ENCODE measurements at places on chromosomes 1 and 21.

DNA sequence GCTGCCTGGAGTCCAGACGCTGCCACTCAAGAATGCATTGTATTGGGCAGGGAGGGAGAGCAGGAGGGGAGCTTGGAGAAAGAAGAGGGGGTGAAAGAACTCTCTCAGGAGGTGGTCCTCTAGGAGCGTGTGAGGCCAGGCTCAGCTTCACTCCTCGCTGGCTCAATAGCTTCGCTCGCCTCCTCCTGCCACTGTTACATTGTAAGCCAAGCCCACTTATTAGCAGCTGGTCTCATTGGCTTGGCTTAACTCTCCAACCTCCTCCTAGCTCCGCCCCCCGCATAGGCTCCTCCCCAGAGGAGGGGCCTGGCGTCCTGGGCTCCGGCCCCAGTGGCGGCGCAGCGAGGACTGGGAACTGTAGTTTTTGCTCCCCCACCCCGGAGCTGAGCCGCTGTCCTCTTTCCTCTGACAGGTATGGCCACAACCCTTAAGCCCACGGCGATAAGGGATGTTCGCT lies at the start of gene KCNN3:
Gene KCNN3, minus strand, starts transcription at position 167 of the 457 bp plus-strand sequence. CDS start 317 bp downstream, outside the sequence.
- peak; percentile 97 for DNase-seq

DNA sequence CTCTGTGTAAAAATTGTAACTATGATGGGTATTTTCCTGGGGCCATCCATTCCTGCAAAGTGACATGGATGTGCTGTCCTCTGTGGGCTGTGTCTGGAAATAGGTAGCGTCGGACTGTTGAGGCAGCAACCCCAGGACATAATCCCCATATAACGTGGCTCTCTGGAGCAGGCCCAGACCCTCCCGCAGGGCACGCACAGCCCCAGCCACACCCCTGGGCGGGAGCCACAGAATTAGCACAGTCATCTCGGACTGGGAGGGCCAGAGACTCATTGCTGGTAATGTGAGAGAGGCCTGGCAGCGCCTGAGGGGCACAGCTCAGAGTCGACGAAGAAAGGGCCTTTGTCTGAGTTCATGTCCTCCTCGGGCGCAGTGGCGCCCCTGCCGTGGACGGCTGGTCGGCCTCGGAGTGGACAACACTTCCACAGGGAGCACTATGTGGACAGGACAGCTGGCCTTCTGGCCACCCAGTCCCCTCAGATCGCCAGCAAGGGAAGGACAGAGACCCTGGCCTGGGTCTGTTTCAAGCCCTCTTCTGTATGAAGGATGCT lies 20.1 kb downstream of the SIM2 start:
- no peak for DNase-seq

GRCh38 chr1:17004466-17005364 lies 7.0 kb downstream of the ATP13A2 start:
- no peak for DNase-seq

DNA sequence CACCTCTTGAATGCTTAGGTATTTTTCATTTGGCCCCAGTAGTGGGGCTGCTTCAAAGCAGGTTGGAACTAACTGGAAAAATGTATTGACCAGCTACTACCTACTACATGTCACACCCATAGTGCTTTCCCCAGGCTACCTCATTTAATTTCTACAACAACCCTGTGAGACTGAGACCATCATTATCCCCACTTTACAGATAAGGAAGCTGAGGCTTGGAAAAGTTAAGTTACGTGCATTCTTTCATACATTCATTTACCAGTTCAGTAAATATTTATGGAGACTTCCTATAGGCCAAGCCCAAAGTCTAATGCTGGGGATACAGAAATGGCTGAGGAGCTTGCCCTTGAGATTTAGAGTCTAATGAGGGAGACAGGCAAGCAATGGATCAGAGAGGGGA lies 14.5 kb upstream of the PADI3 start:
- no peak for DNase-seq

DNA sequence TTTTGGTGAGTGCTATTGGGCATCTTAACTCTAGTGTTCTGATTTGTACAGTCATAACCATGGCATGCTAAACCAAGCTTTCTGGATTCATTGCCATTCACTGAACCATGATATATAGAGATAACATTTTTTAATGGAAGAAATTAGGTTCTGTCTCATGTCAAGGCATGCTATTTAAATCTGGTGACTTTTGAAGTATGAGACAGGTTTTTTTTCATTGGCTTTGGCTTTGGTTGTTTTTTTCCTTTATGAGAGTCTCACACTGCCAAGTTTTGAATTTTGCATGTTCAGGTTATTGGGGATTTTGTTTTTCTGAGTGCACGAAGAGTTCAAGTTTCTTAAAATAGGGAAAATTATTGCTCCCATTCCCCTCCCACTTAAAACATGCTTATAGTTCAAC lies 141.3 kb upstream of the ADAMTS5 start:
- DNase-seq: no peak

DNA sequence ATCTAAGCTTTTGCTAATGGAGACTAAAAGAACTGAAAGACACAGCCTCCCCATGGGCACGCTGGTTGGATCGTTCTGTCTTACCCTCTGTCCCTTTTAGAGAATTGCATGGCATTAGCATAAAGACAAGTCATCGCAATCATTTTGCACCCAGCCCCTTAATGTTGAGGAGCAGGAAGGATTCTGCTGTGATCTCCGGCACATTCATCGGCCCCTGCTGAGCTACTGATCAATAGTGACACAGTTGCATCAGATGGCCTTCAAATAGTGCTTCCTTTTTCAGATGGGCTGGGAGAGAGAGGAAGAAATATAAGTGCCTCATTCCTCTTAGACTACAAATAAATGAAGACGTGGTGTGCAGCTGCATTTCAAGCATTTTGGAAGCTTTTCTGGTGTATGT lies 75.4 kb downstream of the NOS1AP start:
- DNase-seq: no peak

DNA sequence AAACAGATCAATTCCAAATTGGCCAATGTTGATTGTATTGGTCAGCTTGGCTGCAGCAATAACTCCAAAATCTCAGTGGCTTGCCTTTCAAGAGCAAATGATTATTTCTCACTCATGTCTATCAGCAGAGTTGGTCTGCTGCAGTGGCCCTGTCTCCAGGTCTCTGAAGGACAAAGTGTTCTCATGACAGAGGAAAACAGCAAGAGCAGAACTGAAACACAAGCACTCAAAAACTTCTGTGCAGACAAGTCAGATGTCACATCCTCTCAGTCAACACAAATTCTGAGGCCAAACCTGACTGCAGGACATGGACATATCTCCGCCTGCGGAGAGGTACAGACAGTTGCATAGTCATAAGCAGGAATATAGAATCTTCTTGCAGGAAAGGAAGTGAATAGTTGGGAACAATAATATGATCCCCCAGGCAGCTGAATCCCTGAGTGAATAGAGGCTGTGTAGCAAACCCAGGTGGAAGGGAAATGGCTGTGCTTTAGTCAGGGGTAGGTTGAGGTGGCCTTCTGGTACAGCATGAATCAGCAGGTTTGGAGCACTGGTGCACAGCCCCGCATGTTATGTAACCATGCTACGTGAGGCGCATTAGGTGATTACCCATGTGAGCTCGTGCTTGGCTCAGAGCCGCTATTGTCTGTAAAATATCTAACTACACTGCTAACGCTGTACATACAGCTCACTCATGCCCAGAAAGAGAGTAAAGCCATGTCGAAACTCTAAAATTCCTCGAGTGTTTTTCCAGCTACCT lies 17.1 kb upstream of the UBE2U start:
- DNase-seq: no peak

GRCh38 chr1:55012661-55013060 lies 13.9 kb downstream of the BSND start:
- DNase-seq: no peak

GRCh38 chr1:19676438-19676922 lies 11.8 kb downstream of the HTR6 start:
- DNase-seq: peak; percentile 30

- DNase-seq: no peak
These were observed 21.9 kb downstream of the DUSP10 start for GRCh38 chr1:221719987-221720386.

DNA sequence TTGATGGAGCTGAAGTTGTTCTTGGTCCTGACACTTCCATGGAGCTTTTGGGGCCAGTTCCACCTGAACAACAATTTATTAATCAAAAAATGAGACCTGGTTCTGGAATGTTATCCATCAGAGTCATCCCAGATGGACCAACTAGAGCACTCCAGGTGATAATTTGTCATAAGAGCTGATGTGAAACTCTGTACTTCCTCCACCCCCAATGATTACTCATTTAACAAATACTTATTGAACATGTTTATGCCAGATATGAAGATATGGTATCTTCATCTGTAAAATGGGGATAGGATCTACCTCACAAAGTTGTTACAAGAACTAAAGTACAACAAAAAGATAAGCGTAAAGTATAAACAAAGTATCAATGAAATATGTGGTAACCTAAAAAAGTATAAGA lies 153.2 kb downstream of the VPS13D start:
- DNase-seq: no peak

DNA sequence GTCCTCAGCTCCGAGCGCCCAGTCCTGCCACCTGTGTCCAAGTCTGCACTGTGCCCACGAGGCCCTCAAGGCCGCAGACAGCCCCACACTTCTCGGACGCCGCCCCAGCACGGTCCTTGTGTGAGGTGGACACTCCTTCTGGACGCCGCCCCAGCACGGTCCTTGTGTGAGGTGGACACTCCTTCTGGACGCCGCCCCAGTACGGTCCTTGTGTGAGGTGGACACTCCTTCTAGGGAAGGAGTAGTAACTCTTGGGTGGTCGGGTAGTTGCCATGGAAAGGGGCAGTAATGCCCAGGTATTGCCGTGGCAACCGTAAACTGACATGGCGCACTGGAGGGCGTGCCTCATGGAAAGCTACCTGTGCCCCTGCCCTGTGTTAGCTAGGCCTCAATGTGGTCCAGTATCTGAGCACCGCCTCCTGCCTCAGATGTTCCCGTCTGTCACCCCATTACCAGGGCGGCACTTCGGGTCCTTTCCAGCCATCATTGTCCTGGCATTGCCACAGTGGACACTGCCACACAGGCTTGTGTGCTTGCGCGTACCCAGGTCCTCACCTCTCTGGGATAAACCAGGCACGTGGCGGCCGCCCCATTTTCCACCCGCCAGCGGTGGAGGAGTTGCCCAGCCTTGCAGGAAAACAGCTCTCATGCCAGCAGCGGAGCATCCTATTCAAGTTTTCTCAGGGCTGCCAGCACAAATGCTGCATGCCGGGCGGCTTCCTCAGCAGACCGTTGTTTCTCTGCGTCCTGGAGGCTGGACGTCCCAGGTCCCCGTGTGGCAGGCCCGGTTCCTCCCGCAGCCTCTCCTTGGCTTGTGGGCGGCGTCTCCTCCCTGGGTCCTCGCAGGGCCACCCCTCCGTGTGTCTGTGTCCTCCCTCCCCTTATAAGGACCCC lies 40.8 kb upstream of the POFUT2 start:
- DNase-seq: no peak

GRCh38 chr21:27212441-27212840 lies 245.6 kb upstream of the ADAMTS5 start:
- DNase-seq: no peak

DNA sequence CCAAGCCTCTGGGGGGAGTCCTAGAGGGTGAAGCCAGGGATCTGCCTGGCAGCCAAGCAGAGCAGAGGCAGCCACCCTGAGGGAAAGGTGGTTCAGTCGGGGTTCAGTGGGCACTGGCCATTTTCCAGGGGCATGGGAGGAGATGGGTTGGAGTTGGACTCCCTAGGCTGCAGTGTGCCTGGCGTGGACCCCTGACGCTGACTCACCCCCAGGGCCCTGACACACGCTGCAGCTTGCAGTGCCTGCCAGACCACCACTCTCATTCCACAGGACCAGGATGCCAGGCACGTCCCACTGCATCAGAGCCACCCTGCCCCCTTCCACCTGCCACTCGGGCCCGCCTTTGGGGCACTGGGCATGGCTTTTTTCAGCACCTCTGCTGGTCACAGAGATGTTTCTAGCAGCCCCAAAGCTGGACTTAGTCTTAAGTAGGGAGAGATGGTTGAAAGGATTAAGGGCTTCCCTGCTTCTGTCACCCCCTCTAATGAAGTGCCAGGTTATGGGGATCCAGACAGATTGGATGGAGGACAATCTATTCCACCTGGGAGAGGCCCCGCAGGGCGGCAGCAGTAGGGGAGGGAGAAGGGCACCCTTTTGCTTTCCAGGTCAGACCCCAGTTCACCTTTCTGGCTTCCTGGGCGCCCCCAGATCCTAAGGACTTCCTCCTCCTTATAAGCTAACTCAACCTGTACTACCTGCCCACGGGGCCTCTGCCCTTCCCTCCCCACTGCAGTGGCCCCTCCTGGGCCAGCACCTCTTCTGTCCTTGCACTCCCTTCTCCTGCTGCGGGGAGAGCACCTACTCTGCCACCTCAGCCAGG lies 1.6 kb downstream of the SYT2 start:
- DNase-seq: no peak

GRCh38 chr1:236064674-236065508 lies at the start of gene NID1:
Gene NID1 (minus strand): TSS chr1:236065090. CDS start chr1:236065079, 11 bp downstream.
- peak; percentile 89 for DNase-seq

DNA sequence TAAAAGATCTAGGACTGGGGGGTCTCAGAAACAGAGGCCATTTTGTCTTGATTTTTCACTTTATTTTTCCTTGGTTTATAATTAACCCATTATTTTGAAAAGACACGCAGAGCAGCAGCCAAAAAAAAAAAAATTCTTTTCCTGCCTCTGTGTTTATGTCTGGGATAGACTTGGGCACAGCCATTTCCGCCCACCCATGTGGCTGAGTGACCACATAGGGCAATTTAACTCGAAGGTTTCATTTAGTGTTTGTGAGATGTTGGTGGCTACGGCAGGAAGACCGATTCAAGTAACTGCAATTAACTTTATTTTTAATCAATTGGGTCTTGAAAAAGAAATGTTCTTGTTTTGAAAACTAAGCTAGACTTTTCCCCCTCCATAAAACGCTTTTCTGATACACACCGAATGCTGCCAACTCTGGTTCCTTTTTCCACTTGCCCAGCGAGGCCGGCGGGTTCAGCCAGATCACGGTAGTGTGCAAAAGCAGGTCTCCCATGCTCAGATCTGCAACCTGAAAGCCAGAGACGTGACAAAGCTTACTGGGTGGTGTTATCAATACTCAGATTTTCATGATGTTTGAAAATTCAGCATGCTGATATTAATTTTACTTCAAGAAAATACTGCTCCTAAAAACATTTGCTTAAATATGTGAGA lies 97.4 kb upstream of the KRTAP19-8 start:
- DNase-seq: no peak

DNA sequence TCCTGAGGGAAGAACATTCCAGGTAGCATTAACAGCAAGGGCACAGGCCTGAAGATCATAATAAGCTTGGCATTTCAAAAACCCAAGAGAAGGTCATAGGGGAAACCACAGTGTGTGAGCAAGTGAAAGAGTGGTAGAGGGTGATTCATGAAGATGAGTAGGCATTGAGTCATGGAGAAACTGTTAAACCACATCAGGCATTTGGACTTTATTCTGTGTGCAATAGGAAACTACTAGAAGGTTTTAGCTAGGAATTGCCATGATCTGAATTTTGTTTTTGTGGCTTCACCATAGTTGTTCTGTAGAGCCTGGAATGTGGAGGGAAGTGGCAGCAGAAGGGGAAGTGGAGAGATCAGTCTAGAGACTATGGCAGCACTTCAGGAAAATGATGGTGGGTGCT lies 359.0 kb upstream of the PTBP2 start:
- no peak for DNase-seq

- DNase-seq: no peak
These were observed 25.5 kb downstream of the USP1 start for GRCh38 chr1:62462370-62462769.

- DNase-seq: no peak
These were observed 674.3 kb downstream of the BRINP3 start for GRCh38 chr1:189803364-189803763.

Data from HAP-1 (cell line).